ENCODE measurements at places on chromosomes 12 and 14.

GRCh38 chr12:47808050-47808449 lies 11.7 kb downstream of the HDAC7 start:
- DNase-seq = no peak

DNA sequence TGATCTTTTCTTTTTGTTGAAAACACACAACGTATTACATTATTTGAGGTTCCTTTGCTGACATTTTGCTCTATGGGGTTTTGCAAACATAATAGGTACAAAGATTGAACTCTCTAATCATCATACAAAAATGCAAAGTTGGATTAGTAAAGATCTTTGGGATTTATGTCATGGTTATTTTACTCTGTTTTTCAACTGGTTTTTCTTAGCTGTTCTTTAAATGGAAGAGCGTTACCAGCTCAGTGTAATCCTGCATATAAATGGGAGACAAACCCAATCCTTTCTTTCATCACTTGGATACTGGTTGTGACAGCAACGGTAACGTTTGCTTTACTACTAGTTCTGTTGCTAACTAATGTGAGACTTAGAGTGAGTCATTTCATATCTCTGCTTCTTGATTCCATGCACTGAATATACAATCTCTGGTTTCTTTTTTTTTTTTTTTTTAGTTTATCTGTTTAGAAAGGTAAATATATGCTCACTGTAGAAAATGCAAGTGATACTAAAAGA lies 104.9 kb upstream of the NOVA1 start:
- no peak for DNase-seq

- DNase-seq = no peak
Observed at GRCh38 chr12:31633464-31633863, 26.0 kb upstream of the ETFBKMT start.

DNA sequence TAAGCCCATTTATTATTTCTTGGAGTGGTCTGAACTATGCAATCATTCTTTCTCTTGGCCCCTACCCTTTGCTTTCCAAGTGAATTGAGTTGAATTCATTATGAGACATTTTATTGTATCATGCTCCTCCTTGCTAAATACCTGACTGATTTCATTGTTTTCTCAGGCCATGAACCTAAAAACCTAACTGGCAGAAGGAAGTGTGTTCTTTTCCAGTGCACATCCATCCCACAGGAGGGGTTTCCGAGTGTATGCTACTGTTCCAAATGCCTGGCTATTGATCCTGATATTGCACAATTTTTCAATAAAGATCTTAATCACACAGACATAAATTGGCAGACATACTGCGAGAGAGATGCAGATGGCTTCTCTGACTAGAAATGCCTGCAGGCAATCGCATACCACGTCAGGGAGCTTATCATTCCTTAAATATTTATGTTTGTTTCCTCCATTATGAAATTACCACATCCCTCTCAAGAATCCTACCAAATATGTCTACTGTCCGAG lies 162.2 kb upstream of the EGLN3 start:
- DNase-seq = no peak

DNA sequence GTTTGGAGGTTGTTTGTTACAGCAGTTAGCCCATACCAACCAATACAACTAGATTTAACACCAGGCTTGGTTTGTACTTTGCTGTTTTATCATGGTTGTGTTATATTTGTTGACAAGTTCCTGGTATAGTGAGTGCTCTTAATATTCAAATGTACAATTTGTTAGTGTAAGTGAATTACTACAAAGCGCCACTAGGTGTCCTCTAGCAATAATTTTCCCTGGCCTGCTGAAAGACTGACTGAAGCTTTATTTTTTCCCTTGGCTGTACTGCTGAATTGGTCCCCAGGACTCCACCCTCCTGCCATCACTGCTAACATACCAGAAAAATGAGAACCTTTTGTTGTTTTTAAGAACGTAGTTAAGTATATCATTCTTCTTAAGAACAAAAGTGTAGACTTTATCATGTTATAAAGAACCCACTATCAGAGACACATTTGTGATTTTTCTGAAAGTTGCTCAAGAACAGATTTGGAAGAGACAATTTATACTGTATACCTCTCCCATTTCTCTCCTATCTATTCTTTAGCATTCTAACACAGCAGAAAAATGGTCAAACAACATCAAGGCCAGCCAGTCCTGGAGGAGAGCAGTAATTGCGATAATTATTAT lies 75.3 kb upstream of the FAR2 start:
- peak; percentile 51 for DNase-seq

DNA sequence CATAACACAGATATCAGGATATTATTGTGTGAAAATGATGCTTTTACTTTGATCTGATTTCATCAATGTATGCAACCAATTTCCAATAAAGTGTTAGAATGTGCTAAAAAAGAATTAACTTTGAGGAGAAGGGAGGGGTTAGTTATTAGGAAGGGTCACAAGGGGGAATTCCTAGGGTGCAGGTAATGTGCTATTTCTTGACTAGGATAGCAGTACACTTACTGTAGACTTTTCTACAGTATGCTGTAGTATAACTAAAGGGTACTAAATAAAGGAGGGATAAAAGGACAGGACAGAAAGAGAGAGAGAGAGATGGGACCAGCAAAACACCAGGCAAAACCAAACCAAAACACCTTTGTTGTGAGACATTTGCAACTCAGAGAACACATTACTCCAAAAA lies 121.4 kb upstream of the RAP1B start:
- DNase-seq = no peak

- no peak for DNase-seq
Observed at GRCh38 chr14:70168406-70168805, 20.3 kb downstream of the SLC8A3 start.

All from D341Med (cell line).